Activated naive CD4-positive, alpha-beta T cell treated with Interleukin-2 at 50 U/mL for 16 hours (primary cell): ENCODE measurements at places on chromosomes 6 and 20.

- no peak for DNase-seq
Measured at GRCh38 chr6:137761072-137761471, 106.0 kb upstream of the TNFAIP3 start.

- no peak for DNase-seq
Measured at GRCh38 chr6:160305926-160306713, 42.1 kb upstream of the SLC22A3 start.

DNA sequence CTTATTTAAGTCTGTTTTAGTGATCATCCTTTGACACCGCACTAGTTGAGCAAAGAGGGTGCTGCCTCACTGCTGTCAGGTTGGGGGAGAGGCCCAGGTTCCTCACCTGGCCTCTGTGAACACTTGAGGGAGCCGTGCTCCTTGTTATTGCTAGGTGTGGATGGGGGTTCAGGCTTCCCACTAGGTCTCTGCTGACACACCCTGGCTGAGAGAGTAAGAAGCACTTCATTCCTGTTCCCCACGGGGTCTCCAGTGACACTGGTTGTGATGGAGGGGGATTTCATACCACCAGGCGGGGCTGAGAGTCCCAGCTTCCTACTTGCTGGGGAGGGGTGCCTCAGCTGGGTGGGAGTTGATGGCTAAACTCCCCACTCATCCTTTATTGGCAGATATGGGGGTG is 11.1 kb upstream of the NOTCH4 start:
- DNase-seq, result no peak

- DNase-seq, result no peak
Measured at GRCh38 chr6:112603726-112604125, 256.6 kb downstream of the RFPL4B start.

- DNase-seq, result no peak
Measured at GRCh38 chr20:48818481-48818987, 9.3 kb downstream of the PREX1 start.

GRCh38 chr6:90295854-90296340 is 746 bp downstream of the BACH2 start:
- peak; percentile 70 for DNase-seq

- DNase-seq, result no peak
Measured at GRCh38 chr6:82216549-82216948, 31.0 kb downstream of the IBTK start.

DNA sequence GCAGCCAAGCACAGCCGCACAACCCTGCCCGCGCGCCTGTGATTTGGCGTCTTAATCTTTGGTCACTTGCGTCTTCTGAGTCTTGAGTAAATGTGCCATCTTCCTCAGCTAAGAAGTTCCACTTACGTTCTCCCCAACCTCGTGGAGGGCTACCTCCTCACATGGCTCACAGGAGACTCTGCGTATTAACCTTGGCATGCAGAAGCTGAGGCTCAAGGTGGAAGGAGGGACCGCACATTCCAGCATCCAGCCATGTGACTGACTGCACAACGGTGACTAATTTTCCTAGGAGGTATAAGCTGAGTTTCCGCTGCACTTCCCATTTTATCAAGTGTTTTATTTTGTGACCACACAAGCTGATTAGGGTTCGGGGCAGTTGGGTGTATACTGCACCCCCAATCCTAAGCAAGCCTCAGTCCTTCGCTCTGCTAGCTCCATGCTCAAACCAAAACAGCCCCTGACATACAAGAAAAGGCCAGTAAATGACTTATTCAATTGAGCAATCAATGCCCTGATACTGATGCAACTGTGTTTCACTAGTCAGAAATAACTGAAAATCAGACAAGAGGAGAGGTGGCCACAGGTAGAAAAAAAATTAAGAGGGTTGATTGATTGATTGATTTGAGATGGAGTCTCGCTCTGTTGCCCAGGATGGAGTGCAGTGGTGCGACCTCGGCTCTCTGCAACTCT is 7.0 kb downstream of the BEND3 start:
- no peak for DNase-seq

GRCh38 chr6:42552380-42552779 is 11.4 kb upstream of the UBR2 start:
- DNase-seq, result no peak

- DNase-seq, result peak; percentile 25
Measured at GRCh38 chr20:19784511-19785172, 26.6 kb downstream of the RIN2 start.

DNA sequence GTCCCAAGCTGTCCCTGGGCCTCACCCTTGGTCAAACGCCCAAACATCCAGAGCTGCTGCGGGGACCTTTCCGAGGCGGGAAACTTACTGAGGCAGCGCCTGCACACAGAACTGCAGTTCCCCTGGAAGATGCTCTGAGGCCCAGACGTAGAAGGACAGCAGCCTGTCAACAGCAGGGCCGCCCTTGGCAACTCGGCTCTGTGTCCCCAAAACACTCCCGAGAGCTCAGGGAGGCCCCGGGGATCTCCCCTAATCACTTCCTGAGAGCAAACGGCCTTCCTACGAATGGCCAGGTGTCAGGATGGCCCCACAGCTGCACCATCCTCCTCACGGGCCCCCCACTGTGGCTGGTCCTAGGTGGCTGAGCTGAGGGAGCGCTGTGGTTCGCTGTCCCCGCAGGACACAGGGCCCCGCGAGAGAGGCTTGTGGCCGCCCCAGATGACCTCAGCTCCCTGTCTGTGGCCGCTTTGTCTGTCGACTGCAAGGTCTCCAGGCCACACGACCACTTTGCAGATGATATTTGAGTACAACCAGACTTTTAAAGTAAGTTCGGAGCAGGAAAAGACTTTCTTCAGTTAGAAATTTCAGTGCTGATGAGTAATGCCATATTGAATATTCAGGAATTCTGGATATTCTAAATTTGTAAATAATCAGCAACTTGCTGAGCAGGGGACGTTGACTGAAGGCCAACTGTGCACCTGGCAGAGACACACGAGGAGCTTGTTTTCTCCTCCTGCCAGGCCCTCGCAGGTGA is 46.0 kb downstream of the DLL1 start:
- no peak for DNase-seq

GRCh38 chr20:12098421-12098820 is 180.7 kb downstream of the BTBD3 start:
- no peak for DNase-seq

DNA sequence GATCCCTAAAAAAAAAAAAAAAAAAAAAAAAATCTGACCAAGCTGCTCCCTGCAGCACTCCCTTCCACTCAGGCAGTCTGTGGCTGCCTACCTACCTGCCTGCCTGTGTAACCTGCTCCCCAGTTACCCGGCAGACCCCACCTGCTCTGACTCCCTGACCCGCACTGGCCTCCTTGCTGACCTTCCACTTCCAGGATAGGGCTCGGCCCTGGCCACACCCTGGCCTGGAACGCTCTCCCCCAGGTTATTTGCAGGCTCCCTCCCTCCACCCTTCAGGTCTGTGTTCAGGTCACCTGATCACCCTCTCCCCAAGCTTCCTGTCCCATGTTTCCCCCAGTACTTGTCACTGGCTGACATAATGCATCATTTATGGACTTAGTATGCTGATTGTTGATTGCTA is 134.3 kb downstream of the SLC23A2 start:
- no peak for DNase-seq

GRCh38 chr6:44024574-44025219 is 102.6 kb downstream of the MRPL14 start:
- no peak for DNase-seq

DNA sequence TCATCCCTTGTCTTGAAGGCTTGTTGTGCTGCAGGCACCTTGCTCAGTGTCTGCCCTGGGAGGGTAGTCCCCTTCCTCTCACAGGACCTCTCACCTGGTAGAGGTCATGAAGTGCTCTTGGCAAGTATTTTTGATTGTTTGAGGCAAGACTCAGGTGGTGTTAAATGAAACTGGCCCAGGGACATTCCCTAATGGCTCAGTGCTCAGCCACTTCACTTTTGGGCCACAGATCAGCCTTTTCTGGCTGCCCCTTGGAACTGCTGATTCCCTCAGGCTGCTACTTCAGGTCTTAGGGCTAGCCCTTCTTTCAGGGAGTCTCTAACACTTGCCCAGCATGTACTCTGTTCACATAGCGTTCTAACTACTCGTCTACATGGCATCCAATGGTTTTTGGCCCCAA is 111.3 kb downstream of the RNF144B start:
- DNase-seq, result no peak

DNA sequence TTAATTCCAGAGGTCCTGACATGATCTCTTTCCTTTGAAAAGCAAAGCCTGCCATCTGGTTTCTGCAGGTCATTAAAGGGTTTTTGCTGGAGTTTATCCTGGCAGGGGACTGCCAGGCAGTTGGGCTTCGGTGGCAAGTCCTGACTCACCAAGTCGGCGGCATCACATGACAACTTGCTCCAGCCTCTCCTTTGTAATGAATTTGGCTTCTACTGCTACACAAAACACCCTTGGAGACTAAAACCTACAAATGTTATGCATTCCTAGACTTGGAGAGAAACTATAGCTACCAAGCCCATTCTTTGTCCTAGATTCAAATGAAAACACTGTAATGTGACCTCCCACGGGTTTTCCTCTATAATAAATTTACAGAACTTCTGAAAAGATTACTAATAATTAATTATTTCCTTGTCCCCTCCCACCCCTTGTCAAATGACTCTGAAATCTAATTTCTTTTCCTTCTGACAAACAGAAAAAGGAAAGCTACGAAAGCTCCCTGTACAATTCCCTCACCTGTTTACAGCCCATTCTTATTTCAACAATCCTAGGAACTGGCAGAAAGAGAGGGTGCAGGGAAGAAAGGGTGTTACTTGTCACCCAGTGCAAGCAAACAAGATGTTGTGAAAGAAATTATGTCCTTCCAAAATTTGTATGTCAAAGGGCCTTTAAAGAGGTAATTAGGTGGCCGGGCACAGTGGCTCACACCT is 62.9 kb downstream of the QRSL1 start:
- no peak for DNase-seq

- DNase-seq, result no peak
Measured at GRCh38 chr6:34839666-34840352, 47.9 kb downstream of the BLTP3A start.

- no peak for DNase-seq
Measured at GRCh38 chr6:5486214-5486613, 224.9 kb downstream of the FARS2 start.
